ENCODE measurements at places on chromosomes 12 and 14.
A peak's percentile ranks its signal among the peaks of the same experiment; 100 is the strongest.

DNA sequence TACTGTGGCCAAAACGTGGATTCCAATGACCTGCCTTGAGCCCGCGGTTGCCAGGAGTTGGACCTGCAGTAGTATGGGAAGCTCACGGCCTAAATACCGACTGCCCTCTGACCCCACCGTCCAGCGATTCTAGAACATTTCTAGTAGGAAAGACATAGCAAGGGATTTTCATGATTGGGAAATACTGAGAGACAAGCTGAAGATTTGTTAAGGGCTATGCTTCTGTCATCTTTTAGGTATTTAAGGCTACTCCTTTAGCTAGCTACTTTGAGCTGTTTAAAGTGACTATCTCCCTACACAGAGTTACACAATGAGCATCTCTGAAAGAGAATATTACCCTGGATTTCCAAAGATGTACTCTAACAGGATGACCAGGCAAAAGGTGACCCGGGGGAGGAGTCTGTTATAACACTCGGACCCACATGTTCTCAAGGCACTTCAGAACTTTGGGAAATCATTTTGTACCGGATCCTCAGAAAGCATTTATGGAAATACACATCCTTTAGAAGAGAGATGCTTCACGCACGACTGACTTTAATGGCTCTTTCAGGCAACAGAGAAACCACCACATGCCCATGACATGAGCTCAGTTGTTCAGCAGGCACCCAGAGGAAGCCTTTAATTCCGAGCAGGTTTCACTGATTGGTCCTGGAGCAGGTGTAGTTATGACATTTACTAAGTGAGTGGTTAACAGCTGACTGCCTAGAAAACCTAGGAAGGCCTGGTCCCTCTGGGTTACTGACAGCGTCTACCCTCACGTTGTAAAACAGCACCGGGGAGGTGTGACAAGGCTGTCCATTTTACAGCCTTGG is 4.2 kb downstream of the BAG5 start:
- peak; percentile 83 for DNase-seq

DNA sequence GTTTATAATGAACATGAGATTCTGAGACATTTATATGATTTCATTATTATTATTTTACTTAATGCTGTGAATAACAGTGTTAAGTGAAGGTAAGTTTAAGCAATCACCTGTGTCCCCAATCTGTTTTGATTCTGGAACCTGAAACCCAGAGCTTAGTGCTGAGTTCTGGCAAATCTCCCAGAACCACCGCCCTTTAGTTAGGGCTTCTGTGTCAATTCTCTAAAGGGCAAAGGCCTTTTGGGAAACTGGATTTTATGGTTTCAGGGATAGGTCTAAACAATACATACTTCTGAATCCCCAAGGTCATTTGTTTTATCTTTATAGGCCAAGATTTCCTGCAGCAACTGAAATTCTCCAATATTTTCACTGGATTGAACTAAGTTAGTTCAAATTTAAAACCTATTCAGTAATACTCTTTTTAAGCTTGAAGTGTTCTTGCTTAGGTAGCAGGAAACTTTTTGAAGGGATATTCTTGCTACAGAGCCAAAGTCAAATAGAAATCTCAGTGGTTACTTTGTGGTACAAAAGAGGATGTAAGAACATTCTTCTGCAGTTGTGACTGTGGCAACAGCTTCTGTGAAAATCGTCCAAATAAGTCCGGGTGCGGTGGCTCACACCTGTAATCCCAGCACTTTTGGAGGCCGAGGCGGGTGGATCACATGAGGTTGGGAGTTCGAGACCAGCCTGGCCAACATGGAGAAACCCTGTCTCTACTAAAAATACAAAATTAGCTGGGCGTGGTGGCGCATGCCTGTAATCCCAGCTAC is 10.0 kb upstream of the PKP2 start:
- no peak for DNase-seq

- no peak for DNase-seq
Observed at GRCh38 chr14:61341275-61342206, 20.2 kb downstream of the PRKCH start.

DNA sequence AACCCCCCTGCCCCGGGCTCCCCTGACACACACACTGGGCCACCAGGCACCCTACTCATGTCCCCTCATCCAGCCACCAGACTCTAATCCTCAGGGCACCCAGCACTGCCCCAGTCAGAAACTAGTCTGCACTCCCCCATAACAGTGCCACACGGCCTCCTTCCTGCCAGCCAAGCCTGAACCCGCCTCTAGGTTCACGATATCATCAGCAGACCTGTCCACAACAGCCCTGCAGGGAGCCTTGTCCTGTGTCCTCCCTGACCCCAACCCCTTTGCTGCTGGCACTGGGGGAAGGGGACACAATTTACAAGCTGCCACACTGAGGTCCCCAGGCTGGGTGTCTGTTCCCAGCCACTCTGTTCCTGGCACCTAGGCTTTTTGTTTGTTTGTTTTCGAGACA is 33.6 kb downstream of the LTBP2 start:
- no peak for DNase-seq

GRCh38 chr14:50520947-50521815 is 11.2 kb downstream of the MAP4K5 start:
- DNase-seq, result peak; percentile 74

GRCh38 chr14:49480053-49480760 is 106.0 kb downstream of the RPS29 start:
- no peak for DNase-seq

GRCh38 chr14:77557391-77557790 is 58.8 kb upstream of the ISM2 start:
- no peak for DNase-seq

Measured in AG10803 (cell line).